ENCODE measurements at places on chromosomes 1 and 21.

DNA sequence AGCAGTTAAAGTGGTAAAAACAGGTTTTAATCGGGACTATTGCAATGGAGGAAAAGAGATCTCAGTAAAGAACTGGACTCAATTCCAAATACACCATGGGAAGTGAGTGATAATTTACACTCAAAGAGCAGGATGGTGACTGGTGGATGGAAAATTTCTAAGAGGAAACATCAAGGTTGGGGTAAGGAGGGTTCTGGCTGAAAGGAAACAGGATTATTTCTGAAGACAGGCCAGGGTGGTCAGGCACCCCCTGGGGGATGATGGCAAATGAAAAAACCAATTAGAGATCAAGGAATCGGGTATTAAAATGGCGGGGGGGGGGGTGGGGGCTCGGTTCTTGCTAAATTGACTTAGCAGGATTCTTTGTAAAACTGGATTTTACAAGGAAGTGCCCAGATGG is 12.3 kb upstream of the HSD11B1 start:
- no peak for DNase-seq

- DNase-seq, result no peak
These were observed 19.1 kb downstream of the ETNK2 start for GRCh38 chr1:204132718-204133117.

GRCh38 chr1:157200451-157200850 is 62.3 kb upstream of the ETV3 start:
- no peak for DNase-seq

DNA sequence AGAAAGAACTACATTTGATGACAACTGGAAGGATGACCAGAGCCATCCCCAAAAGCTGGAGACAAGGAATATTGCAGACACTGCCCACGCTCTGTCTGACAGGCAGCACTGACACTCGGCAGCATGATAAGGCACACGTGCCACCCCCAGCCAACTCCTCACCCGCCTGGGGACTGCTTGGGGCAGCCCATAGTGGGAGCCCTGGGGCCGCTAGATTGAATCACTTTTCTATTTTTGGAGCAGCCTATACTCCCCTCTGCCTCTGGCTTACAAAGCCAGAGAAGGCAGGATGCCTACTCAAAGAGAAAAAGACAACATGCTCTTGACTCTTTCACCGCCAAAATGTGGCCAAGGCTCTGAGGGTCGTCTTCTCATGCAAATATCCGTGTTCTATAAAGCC is 1.3 kb downstream of the SMG5 start:
- no peak for DNase-seq

DNA sequence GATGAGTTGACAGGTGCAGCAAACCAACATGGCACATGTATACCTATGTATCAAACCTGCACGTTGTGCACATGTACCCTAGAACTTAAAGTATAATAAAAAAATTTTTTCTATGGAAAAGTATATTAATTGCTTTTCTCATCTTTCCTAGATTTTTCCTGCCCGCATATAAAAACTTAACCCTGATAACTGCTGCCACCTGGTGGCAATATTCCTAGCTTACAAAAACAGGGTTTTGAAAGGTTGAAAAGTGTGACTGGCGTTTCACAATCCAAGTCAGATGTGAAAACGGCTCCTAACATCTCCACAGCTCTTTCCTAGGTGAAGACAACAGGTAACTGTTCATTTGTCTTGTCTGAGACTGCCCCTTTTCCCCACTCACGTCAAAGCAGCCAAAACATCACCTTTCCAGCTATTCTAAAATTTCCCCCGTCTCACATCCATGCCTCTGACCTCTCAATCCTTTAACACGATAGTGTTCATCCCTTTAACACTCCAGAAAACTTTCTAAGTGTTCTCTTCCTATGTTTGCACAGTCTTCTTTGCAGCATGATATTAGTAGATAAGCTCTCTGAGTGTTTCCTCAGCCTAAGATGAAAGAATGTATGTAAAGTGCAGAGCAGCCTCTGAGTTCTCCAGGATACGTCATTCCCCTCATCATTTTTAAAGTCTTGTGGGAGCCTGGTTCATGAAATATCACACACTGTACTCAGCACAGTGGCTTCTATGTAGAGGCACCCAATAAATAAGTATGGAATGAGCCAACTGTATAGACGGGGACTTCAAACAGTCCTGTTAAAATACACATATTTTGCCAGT is 27.5 kb downstream of the OVGP1 start:
- DNase-seq, result peak; percentile 34

DNA sequence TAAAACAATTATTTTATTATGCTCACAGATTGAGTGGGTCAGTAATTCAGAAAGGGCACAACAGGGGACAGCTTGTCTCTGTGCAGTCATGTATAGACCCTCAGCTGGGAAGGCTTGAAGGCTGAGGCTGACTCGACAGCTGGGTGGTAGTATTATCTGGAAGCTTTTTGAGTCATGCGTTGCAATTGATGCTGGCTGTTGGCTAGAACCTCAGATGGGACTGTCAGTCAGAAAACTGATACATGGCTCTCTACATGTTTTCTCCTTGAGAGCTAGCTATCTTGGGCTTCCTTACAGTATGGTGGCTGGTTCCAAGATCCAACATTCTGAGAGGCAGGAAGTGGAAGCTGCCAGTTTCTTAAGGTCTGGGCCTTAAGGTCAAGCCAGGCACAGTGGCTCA is 61.5 kb upstream of the SELENON start:
- no peak for DNase-seq

DNA sequence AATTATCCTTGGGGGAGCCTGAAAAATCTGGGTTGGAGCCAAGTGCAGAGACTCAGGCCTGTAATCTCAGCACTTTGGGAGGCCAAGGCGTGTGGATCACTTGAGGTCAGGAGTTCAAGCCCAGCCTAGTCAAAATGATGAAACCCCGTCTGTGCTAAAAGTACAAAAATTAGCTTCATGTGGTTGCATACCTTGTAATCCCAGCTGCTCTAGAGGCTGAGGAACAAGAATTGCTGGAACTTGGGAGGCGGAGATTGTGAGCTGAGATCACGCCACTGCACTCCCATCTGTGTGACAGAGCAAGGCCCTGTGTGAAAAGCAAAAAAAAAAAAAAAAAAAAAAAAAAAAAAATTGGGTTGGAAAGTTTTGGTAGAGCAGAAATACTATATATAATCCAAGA is 1563.6 kb upstream of the PRMT6 start:
- DNase-seq, result no peak
